ENCODE measurements at places on chromosomes 6 and 20.

DNA sequence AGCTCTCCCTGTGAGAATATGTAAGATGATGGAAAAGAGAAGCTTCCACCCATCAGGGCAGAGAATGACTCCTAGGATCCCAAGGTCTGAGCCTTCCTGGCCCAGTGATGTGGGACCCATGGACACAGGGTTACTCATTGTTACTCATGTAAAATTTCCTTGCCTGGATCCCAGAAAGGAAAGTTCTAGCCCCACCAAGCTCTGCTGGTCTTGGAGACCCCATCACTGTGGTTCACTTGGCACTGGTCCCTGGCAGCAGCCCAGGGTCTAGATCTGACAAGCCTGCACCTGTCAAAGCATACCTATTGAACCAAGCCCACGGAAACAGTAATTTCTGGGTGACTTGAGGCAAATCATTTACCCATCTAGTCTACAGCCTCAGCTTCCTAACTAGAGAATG, 22.1 kb downstream of the MDGA1 start:
- DNase-seq, result no peak

DNA sequence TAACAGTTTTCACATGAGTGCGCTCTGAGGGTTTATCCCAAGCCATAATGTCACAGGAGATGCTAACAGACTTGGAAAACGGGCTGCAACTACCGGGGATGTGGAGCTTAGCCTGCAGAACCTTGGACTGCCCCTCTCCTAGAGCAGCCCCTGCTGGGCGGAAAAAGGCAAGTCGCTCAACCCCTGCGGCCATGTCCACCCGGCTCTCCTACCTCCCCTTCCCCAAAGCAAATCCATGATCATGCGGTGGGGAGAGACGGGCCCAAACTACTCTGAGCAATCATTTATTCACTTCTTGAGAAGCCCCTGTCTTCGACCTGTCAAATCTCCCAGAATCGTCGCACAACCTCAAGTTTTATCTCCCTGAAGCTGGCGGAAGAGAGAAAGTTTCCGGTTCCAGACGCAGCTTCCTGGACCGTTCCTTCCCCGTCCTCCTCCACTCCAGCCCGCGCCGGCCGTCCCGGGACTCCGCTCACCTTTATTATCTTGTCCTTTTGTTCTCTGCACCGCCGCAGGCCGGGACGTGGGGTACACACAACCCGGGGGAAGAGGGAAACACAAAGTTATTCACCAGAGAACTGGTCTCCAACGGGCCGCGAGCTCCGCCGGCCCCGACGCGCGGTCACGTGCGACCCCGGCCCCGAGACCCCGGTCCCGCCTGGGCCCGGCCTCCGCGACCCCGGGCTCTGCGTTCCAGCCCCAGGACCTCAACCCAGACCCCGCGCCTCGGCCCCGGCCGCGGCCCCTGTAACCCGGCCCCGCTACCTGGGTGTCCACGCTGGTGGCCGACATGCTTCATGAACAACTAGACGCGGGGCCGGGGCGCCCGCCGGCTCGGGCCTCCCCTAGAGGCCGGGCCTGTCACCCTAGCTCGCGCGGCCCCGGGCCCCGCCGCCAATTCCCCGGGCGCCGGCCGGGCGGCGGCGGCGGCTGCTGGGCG, 560 bp downstream of the YTHDF1 start:
- no peak for DNase-seq

- DNase-seq, result no peak
Measured at GRCh38 chr6:45915780-45916468, 99.7 kb downstream of the CLIC5 start.

DNA sequence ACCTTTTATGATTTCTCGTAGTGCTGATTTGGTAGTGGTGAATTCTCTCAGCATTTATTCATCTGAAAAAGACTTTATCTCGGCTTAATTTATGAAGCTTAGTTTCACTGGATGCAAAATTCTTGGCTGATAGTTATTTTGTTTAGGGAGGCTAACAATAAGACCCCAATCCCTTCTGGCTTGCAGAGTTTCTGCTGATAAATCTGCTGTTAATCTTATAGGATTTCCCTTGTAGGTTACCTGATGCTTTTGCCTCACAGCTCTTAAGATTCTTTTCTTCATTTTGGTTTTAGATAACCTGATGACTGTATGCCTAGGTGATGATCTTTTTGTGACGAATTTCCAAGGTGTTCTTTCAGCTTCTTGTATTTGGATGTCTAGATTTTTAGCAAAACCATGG, 388.7 kb downstream of the UTRN start:
- no peak for DNase-seq

- DNase-seq, result no peak
Measured at GRCh38 chr6:145067430-145067829, 667.9 kb downstream of the EPM2A start.

GRCh38 chr6:92945799-92946198, 473.6 kb downstream of the EPHA7 start:
- no peak for DNase-seq

GRCh38 chr6:157967486-157967885, 14.2 kb upstream of the SYNJ2 start:
- no peak for DNase-seq

DNA sequence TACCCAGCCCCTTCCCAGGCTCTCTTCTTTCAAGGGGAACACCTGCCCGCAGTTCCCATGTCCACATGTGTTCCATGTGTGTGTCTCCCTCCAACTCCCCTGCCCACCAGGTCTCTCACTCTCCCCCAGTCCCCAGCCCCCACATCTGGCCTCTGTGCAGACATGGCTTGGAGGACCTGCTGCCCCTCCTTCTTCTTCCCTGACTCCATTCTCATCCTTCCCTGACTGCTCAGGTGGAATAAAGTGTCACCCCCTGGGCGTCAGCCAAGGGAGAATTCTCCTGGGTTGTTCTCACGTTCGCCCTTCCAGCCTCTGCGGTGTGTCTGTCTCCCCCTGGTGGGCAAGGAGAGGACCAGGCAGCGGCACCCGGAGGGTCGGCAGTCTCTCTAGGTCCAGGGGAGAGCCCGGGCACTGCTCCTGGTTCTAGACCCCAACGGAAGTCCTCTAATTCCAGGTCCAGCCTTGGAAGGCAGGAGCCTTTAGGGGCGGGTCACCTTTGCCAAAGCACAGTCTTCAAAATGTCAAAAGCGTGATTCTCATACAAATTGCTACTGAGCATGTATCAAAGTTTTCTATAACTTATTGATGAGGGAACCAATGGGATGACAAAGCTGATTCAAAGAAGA, 50.5 kb downstream of the EBF4 start:
- peak; percentile 51 for DNase-seq

DNA sequence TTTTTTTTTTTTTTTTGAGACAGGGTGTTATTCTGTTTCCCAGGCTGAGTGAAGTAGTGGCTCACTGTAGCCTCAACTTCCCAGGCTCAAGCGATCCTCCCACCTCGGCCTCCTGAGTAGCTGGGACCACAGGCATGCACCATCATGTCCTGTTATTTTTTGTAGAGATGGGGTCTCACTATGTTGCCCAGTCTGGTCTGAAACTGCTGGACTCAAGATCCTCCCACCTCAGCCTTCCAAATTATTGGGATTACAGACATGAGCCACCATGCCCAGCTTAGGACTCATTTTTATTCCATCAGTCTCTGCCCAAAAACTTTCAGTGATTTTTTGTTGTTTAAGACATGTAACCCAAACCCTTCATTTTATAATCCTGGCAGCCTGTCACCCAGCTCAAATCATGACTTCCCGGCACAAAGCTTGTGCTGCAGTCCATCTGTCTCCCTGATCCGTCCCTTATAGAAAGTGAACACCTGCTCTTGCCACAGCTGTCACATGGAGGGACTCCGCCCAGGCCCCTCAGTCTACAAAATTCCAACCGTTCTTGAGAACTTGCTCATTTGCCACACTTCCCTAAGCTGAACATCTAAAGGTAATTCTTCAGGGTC, 183.9 kb upstream of the JARID2 start:
- DNase-seq, result no peak

- DNase-seq, result no peak
Measured at GRCh38 chr20:43389839-43390626, 67.7 kb upstream of the SRSF6 start.

DNA sequence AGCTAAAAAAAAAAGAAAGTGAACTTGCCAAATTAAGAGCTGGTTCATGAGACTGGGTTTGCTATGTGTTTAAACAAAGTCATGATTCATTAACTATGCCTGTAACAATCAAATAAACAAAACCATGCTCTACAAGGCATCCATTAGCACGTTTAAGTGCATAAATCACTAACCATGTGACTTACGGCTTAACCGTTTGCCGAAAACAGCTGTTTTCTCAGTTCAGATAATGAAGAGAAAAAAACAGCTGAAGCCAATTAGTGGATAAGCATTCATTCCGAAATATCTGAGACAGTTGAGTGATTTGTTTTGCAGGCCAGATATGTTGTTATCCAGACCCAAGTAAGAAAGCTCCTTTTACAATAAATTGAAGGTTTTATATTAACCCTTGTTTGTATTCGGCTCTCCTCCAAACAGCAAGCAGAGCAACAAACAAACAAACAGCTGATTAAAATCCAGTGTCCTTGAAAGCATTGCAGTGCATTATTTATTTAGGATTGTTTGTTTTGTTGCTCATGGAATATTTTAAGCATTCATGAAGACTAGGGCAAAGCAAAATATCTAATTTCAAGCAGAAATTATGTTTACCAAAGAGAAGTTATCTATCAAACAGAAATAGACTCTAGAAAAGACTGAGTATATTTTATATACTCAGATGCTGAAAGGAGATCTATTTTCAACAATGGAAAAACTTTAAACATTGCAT, 343.5 kb downstream of the RFPL4B start:
- DNase-seq, result no peak

- DNase-seq, result no peak
Measured at GRCh38 chr6:129812145-129812777, 48.9 kb downstream of the TMEM244 start.

DNA sequence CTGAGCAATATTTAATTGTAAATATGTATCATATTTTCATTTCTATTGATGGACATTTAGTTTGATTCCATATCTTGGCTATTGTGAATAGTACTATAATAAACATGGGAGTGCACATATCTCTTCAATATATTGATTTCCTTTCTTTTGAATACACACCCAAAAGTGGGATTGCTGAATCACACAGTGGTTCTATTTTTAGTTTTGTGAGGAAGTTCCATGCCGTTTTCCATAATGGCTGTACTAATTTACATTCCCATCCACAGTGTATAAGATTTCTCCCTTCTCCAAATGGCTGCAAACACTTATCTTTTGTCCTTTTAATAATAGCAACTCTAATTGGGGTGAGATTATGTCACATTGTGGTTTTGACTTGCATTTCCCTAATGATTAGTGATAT, 86.7 kb upstream of the RAB32 start:
- no peak for DNase-seq

- no peak for DNase-seq
Measured at GRCh38 chr6:136628996-136629395, 78.8 kb upstream of the MAP7 start.

- no peak for DNase-seq
Measured at GRCh38 chr6:113102761-113103160, 754.4 kb upstream of the MARCKS start.

DNA sequence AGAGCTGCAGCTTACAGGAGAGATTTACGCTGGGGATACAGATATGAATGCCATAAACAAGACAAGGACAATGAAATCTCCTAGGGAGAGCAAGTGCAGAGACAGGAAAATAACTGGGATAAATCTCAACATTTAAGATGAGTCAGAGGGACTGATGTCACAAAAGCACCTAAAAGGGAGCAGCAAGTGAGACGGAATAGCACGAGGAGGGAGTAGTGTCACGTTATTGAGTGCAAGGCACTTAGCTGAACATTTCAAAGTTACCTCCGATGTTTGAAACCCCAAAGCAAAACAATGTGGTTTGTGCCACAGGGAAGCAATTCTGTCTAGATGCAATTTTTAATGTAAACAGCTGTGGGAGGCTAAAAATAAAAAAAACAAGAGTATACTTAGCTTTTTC, 1131.7 kb upstream of the EYS start:
- DNase-seq, result no peak

- DNase-seq, result no peak
Measured at GRCh38 chr20:23118766-23119165, 32.6 kb upstream of the CD93 start.

DNA sequence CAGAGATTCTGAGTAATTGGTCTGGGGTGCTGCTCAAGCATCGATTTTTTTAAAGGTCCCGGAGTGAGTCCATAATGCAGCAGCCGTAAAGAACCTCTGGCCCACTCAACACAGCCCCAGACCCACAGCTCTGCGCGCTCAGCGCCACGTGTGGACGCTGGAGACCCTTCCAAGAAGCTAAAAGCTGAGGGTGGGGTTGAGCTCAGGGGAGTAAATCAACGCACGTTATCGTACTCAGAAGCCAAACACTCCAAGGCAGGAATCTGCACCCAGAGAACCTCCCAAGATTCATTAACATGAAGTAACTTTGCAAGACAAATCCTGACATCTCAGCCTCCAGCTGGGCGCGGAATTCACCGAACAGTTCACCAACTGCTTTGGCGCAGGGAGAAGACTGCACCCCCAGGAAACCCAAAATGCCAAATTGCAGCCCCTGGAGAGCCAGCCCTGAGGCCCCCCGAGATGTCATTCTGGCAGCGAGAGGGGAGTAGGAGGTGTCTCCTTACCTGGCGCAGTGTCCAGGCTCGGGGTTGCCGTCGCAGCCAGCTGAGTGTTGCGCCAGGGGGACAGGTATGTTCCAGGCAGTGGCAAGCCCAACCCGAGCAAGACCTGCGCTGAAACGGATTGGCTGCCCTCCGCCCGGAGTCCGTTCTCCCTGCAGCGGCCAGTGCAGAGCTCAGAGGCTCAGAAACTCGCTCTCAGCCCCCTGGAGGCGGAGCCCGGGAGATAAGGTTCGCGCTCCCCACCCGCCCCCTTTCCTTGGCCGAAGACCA, at the start of gene COL21A1:
Gene COL21A1 (minus strand): TSS at position 700 of the 773 bp plus-strand sequence. CDS start 64,962 bp downstream, outside the sequence.
- DNase-seq, result no peak

DNA sequence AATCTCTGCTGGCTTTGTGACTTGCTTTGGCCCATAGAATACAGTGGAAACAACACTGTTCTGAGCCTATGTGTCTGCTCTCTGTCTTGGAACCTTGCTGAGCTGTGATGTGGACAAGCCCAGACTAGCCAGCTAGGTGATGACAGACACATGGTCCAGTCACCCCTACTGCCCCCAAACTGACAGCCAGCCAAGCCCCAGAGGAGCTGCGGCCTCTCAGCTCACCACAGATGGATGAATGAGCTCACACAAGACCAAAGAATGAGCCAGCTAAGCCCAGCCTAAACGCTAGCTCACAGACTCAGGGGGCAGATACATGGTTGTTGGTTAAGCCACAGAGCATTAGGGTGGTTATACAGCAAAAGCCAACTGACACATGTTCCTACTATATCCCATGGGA, 4.1 kb downstream of the AARS2 start:
- DNase-seq, result no peak

DNA sequence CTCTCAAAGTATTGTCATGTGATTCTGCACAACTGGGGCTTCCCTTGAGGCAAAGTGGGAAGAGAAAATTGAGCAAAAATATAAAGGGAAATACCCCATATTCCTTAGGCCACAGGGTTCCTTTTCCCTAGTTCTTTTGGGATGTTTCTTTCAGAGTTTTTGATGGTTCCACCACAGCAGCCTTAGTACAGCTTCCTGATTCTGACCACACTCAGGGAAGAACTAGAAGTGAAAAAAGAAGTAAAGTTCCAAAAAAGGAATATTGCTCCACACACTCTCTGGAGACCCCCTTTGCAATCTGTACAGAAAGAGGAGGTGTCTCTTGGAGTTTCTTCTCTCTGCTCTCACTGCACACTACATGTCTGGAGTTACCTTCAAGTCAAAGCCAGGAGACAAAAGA, 27.9 kb upstream of the HLA-DQA2 start:
- DNase-seq, result no peak
